ENCODE measurements at places on chromosomes 6 and 20.

DNA sequence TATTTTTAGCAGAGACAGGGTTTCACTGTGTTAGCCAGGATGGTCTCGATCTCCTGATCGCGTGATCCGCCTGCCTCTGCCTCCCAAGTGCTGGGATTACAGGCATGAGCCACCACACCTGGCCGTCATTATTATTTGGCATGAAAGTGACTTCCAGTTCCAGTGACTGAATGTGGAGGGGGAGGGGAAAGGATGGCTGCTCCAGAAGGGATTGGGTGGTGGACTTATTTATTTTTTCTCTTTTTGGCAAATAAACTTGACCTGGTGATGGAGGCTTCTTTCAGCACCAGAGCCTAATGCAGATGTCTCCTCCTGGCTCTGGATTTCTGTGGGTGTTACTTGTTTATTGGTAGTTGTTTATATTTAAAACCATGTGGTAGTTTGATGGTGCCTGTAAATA lies 16.9 kb upstream of the SLC22A23 start:
- DNase-seq = peak; percentile 32

DNA sequence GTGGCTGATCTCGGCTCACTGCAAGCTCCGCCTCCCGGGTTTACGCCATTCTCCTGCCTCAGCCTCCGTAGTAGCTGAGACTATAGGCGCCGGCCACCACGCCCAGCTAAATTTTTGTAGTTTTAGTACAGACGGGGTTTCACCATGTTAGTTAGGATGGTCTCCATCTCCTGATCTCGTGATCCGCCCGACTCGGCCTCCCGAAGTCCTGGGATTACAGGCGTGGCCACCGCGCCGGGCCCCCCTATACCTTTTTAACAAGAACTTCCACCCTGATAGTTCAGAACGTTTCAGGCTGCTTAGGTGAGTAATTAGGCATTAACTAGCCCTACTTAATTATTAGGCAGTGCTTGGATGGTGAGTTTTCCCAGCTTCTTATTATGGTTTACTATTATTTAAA lies 552.5 kb downstream of the BCKDHB start:
- DNase-seq = no peak

DNA sequence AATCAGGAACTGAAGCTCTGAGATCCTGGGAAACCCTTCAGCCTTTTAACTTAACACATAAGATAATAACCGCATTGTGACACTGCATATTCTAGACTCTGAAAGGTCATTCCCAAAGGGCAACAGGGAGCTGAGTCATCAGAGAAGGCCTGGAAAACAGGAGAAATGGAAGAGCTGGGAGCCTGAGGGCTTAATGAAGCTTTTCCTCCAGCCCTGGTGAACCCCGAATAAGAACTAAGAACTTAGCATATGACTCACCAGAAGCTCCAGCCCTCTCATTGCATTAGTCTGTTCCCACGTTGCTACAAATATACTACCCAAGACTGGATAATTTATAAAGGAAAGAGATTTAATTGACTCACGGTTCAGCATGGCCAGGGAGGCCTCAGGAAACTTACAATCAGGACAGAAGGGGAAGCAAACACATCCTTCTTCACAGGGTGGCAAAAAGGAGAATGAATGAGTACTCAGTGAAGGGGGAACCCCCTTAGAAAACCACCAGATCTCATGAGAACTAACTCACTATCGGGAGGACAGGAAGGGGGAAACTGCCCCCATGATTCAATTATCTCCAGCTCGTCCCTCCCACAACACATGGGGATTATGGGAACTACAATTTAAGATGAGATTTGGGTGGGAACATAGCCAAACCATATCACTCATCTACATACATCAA lies 648.5 kb downstream of the TFAP2A start:
- peak; percentile 98 for DNase-seq

- peak; percentile 64 for DNase-seq
These were observed 278.6 kb downstream of the TBC1D32 start for GRCh38 chr6:121055572-121056163.

GRCh38 chr6:135331002-135331401 lies 149.9 kb downstream of the MYB start:
- no peak for DNase-seq

DNA sequence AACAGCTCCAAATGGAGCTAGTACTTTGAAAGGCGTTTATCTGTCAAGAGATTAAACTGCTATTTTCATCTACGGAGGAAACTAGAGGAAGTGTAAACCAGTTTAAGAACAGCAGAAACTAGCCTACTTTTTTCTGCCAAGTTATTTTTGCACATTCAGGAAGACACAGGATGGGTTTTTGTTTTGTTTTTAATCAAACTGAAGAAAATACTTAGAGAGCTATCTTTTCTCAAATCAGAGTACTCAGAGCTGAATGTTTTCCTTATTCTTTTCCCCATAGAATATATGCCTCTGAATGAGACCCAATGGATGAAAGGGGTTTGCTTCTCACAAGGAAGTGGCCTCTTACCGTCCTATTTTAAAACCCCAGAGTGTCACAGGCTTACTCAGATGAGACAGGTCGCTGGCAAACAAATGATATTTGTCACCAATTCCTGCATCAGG lies 538.5 kb downstream of the CD83 start:
- DNase-seq = no peak

DNA sequence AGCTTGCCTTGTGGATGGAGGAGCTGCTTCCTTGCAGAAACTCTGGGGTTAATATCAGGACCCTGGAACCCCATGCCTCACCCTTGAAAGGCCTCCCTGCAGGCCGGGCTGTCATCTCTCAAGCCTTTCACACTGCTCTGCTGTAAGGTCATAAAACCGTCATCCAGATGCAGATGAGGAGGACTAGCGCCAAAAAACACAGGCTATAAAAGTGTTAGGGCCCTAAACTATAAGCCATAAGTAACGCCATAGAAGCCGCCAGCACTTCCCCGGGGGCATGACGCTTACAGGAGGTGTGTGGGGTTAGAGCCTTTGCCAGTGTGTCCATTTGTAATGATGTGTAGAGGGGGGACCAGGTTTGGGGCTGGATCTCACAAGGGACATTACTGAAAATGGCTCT lies 47.6 kb downstream of the CDH4 start:
- no peak for DNase-seq

DNA sequence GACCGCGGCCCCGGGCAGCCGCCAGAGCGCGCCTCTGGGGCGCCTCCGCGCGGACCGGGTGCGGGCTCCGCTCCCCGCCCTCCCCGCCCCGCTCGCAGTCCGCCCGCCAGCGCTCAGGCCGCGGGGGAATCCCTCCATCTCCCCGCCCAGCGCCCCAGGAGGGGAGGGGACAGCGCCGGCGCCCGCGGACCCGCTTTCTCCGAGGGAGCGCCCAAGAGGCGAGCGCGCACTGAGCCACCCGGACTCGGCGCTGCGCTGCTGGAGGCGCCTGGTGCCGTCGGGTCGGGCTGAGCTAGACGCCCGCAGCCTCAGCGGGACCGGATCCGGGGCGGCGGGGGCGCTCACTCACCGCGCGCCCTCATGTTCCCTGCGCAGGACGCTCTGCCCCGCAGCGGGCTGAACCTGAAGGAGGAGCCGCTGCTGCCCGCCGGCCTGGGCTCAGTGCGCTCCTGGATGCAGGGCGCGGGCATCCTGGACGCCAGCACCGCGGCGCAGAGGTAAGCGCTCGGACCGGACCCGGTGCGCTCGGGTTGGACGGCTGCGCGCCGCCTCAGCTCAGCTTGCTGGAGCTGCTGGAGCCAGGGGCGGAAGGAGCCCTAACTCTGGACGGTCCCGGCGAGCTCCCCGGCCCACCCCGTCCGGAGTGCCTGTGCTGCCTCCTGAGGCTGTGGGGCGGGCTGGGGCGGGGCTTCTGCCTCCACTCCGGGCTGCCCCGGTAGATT lies 867 bp downstream of the EBF4 start:
- peak; percentile 30 for DNase-seq

GRCh38 chr6:100353276-100354015 lies 111.3 kb downstream of the SIM1 start:
- DNase-seq = peak; percentile 21

DNA sequence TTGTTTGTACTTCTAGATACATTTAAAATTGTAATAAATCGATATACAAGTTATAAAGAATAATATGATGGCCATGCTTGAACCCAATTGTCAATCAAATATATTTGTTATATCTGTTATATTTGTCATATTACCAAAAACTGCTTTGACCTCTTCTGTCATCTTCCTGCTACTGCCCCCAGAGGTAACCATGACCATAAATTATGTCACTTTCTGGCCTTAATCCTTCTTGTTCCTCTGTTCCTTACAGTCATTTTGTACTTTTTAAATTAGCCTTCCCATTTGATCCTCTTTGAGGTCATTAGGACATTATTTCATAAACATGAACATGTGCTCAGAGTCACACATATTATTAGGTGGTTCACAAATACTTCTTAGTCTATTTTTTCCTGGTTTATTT lies 124.7 kb downstream of the HFE start:
- no peak for DNase-seq

GRCh38 chr6:132865364-132865763 lies 51.0 kb downstream of the RPS12 start:
- no peak for DNase-seq

DNA sequence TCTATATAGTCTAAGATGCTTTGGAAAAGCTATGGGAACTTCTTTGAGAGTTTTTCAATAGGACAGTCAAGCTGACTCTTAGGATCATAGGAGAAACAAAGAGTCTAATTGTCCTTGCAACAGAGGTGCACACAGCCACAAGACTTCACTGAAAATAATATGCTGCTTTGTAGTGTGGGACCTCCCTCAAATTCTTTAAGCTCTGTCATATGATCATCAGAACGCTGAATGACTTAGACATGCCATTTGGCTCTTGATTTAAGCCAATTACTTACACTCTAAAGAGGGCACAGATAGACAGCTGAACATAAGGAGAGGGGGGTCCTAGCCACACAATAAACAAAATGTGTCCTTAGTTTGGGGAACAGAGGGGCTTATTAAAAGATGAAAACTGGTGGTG lies 818.7 kb upstream of the GJE1 start:
- DNase-seq = no peak

DNA sequence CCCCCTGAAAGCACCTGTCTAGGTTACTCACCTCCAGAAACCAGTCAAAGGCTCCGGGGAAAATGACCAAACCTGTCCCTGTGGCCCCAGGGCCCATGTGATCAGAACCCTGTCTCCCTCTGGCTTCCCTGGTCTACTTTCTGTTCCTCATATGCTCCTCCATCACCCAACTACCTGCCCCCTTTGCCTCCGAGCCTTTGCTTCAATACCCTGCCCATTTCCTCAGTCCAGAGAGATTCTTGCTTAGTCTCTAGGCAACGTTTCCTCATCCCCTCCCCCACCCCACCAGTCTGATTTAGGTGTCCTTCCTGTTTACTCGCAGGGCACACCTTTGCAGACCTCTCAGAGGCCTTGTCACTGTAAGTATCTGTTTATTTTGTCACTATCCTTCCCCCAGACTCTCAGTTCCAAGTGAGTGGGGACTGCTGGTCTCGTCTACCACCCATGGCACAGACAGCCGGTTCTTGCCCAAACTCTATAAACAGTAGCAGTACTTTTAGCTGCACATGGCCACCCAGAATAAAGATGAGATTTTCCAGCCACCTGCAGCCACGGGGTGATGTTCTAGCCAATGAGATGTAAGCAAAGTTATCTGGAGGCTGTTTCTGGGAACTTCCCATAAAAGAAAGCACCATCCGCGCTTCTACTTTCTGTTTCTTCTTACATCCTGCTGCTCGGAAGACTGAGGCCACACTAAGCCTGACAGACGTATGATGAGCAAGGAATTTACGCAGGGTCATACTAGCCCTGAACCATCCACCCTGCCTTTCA lies 13.3 kb downstream of the ELOVL5 start:
- no peak for DNase-seq

- DNase-seq = no peak
These were observed 53.2 kb downstream of the FAM8A1 start for GRCh38 chr6:17653198-17653882.

GRCh38 chr6:15287670-15288375 lies 42.0 kb downstream of the JARID2 start:
- no peak for DNase-seq

- DNase-seq = no peak
These were observed 177.0 kb upstream of the KCNG1 start for GRCh38 chr20:51199920-51200319.

GRCh38 chr6:125445054-125445453 lies 143.3 kb upstream of the HDDC2 start:
- no peak for DNase-seq

GRCh38 chr6:166343150-166343487 lies 774 bp upstream of the SFT2D1 start:
- DNase-seq = no peak

GRCh38 chr20:3313683-3314065 lies 74.7 kb upstream of the SLC4A11 start:
- DNase-seq = peak; percentile 2

- no peak for DNase-seq
These were observed 297.9 kb downstream of the BMP7 start for GRCh38 chr20:56968376-56969048.

- DNase-seq = no peak
These were observed 211.8 kb downstream of the CDKAL1 start for GRCh38 chr6:20746024-20746423.

DNA sequence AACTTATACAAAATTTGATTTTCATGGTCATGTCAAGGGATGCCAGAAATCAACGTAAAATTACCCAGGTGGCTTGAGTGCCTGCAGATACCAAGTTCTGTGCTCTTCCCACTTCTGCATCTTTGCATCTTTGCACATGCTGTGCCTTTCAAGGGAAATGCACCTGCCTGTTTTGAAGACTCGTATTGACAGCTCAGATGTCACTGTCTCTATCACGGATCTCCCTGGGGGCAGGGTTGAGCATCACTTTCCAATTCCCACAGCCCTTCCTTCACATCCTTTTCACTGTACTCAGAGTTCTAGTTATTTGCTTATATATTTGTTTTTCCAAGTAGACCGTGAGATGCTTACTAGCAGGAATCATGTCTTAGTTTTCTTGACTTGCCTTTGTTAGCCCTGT lies 274.2 kb downstream of the CDH26 start:
- DNase-seq = no peak

GRCh38 chr6:150194195-150194594 lies 51.4 kb downstream of the PPP1R14C start:
- DNase-seq = no peak

DNA sequence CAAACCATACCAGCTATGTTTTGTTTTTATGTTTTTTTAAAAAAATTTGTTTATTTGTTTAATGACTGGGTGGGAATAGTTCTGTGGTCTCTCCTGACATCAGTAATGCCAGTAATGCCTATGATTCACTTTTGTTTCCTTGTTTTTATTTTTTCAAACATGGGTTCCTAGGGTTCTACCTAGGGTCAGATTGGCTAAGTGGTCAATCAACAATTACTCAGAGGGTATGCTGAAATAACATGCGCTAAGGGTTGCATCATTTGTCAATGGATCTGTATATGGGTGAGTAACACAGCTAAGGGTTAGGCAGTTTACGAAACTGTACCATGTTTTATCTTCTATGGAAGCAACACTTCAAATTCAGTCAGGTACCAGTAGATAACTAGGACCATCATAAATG lies 583.8 kb upstream of the GJE1 start:
- DNase-seq = peak; percentile 65

GRCh38 chr6:110020888-110021287 lies 42.8 kb downstream of the GPR6 start:
- no peak for DNase-seq

Measured in mesenchymal stem cell (in vitro differentiated cells and primary cell).